ENCODE measurements at places on chromosomes 3 and 15.

DNA sequence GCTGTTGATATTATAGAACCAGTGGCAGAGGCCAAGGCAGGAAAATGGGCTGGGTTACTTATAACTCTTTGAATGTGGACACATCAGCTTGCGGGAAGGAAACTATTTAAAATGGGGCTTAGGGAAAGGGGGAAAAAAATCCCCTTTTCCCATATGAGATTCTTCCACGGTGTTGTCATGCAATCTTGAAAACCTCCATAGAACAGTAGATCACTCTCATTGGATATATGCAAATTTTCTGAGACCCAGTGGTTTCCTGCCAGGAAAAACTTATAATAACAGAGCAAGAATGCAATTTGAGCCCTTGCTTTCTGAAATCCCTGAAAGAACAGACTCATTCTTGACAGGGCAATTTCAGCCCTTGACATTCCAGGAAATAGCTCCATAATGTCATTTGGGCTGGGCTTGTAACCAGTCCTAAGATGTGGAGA lies 31.1 kb downstream of the TMEM212 start:
- DNase-seq: no peak

- DNase-seq: no peak
Observed at GRCh38 chr15:61421938-61422337, 192.8 kb upstream of the RORA start.

- no peak for DNase-seq
Observed at GRCh38 chr3:59440285-59441028, 390.6 kb upstream of the CFAP20DC start.

DNA sequence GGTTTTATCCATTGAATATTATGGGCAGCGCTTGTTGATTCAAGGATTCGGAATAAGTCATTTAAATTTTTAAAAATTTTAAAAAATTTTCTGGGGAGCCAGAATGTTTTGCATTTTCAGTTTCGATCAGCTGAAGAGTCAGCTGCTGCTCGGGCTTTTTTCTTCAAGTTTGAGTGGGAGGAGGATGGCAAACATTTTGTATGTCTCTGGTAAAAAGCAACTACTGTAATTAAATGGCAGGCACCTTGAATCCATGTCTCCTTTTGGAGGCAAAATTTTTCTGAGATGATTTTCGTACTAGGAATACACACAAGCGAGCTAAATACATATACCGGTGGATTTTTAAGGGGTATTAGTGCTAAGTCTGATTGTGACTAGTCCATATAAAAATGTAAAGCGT lies 612 bp downstream of the C3orf38 start:
- no peak for DNase-seq

DNA sequence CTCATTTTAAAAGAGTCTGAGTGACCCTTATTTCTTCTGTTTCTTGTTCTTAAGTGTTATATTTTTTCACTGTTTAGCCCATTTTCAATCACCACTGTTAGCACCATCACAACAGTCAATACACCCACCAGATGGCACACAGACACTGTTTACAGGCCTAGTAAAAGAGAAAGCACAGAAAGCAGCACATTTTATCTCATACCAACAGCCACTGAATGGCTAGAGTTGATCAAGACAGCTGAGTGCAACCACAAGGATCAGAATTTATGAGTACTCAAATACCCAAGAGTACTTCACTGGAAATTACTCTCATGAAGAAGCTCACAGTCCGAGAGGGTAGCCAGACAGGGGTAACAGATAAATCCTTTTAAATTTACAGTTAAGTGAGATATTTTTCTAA lies 127.0 kb downstream of the TFDP2 start:
- DNase-seq: peak; percentile 44

- DNase-seq: no peak
Observed at GRCh38 chr3:50126287-50127211, 28.6 kb upstream of the SEMA3F start.

GRCh38 chr3:31288641-31289100 lies 244.1 kb upstream of the STT3B start:
- no peak for DNase-seq

- no peak for DNase-seq
Observed at GRCh38 chr15:39488961-39489360, 91.9 kb upstream of the THBS1 start.

DNA sequence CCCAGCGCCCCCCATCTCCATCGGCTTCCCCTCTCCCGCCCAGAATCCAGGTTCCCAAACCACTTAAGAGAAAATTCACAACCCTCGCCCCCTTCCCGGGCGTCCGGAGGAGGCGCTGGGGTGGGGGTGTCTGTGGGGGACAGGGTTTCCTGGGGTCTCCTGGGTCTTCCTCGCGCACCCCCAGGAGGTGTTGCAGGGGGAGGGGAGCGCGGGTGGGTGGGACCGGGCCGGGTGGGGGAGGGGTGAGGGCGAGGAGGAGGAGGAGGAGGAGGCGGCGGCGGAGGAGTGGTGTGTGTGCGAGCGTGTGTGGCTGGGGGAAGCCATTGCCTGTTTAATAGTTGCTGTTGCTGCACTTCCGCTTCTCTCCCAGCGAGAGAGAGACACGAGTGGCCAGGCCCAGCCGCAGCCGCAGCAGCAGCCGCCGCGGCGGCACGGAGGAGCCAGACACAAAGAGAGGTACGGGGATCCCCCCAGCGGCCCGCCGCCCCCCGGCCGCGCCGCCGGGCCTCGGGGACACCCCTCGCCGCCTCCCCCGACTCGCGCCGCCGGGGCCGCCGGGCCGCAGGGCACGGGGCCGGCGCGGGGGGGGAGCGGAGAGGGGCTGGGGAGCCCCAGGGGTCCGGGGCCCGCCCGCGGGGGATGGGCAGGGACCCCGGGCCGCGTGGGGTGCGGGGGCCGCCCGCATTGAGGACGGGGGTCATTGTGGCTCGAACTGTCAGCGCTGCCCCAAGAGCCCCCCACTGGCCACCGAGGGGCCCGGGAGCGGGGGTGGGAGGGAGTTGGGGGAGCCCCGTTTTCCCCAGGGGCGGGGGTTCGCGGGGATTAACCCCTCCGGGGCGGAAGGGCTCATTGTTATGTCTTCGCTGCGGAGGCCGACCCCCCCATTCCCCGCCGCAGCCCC lies at the start of gene UBE2E1:
TSS of gene UBE2E1 (plus strand) at position 323 of the 901 bp plus-strand sequence. CDS start 1,315 bp downstream, outside the sequence.
- peak; percentile 29 for DNase-seq

DNA sequence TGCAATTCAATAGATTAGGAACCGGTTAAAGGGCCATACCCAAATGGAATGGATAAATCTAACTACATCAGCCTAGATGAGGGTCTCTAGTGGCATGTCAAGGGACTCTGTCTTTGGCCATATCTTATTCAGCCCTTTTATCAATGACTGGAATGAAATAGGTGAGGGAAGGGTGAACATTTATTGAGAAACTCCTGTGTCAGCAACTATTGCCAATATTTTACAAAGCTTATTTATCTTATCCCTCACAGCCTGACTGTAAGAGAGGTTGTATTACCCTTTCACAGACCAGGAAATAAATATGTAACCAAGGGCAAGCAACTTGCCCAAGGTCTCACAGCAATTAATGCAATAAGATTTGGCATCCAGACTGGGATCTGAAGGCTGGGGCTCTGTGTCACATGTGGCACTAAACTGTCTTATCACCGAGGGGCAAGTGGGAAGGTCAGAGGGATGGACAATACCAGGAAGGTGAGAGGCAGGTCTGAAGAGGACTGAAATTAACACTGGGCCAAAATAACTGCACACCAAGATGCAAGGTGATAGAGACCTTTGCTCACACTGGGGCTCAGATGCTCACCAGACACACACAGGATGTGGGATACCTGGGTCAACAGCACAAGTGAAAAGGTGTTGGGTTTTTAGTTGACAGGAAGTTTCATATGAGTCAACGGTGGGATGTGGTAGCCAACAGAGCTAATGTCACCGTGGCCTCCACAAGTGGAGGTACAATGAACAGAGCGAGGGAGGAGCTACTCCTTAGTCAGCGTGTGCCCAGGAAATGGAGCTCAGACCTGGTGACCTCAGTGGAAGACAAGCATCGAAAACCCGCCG lies 261.3 kb downstream of the RPLP1 start:
- DNase-seq: no peak

DNA sequence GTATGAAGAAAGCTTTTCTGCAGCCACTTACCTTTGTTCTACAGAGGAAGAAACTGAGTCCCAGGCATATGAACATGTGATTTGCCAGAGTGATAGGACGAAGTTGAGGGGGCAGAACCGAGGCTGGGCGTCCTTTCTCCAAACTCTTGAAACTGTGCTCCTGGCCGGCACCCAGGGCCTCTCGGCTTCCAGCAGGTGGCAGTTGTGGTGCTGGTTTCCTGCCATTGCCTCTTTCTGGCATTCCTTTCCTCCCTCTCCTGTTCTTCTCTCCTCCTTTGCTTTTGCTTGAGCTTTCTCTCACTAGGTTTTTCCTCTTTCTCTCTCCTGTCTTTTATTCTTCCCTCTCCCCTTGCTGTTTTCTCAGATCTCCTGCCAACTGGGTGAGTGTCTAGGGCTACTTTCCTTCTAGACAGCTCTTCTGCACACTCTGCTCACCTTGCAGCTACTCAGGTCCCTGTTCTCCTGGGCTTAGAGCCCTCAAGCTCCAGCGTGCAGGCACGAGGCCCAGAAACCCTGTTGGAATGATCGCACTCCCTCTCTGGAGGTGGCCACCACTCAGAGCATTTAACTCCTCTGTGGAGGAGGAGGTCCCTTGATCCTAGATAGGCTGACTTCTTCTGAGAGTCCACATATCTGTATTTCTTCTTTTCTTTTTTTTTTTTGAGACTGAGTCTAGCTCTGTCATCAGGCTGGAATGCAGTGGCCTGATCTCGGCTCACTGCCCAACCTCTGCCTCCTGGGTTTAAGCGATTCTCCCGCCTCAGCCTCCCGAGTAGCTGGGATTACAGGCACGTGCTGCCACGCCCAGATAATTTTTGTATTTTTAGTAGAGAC lies 26.2 kb downstream of the TRAK1 start:
- peak; percentile 78 for DNase-seq

GRCh38 chr15:58549785-58550074 lies 117.9 kb downstream of the LIPC start:
- DNase-seq: no peak

- DNase-seq: no peak
Observed at GRCh38 chr3:108823227-108823626, 641 bp downstream of the TRAT1 start.

DNA sequence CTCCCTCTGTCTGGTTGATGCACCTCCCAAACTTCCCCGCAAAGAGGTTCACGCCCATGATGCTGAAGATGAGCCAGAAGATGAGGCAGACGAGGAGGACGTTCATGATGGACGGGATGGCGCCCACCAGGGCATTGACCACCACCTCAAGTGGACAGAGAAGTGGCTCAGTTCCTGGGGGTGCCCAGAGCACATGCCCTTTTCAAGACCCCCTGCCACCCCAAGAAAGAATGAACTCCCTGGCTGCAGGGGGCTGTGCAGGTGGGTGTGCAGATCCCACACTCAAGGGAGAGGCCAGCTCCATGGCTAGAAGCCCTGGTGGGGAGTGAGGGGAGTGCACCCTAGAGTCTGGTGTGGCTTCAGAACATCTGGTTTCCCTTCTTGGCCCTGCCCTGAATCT lies 64.1 kb downstream of the EXOG start:
- no peak for DNase-seq

GRCh38 chr3:104388619-104389018 lies 978.1 kb upstream of the ALCAM start:
- DNase-seq: no peak

GRCh38 chr3:69273896-69274295 lies 112.0 kb downstream of the FRMD4B start:
- DNase-seq: no peak

GRCh38 chr15:39434163-39434562 lies 146.7 kb upstream of the THBS1 start:
- DNase-seq: no peak

GRCh38 chr3:182327196-182327681 lies 466.1 kb upstream of the ATP11B start:
- no peak for DNase-seq

DNA sequence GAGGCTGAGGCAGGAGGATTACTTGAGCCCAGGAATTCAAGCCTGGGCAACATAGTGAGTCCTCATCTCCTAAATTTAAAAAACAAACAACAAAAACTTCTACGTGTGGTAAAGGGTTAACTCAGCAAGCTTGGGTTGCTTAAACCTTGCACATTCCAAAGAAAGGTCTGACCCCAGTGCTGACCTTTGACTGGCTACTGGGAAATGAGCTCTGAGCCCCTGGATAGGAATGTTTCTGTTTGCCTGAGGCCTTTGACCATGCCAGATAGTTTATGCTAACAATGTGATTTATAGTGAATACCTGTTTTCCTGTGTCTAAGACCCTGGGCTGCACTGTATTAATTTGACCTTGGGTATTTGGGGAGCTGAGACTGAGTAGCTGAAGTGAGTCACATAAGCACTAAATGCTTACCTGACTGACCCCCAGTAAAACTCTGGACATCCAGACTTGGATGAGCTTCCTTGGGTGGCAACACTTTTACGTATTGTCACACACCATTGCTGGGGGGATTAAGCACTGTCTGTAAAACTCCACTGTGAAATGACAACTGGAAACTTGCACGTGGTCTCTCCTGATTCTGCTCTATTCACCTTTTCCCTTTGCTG lies 20.7 kb downstream of the TCAIM start:
- DNase-seq: no peak

DNA sequence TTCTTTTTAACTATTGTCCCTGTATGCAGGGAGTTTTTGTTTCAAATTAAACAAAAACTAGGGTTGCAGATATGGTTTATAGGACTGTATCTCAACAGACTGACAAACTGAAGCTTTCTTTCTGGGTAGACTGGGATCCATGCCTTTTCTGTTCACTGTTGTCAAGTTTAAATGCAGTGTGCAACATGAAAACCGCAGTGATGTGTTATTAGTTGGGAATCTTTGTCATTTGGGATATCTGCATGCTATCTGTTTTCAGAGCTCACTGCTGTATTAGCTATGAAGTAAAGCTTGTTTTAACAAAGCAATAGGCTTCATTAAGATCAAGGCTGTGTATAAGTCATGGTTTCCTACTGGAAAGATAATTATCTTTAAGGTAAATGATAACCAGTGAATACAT lies 21.4 kb upstream of the MCF2L2 start:
- no peak for DNase-seq

- no peak for DNase-seq
Observed at GRCh38 chr3:115918900-115919299, 295.6 kb downstream of the GAP43 start.

DNA sequence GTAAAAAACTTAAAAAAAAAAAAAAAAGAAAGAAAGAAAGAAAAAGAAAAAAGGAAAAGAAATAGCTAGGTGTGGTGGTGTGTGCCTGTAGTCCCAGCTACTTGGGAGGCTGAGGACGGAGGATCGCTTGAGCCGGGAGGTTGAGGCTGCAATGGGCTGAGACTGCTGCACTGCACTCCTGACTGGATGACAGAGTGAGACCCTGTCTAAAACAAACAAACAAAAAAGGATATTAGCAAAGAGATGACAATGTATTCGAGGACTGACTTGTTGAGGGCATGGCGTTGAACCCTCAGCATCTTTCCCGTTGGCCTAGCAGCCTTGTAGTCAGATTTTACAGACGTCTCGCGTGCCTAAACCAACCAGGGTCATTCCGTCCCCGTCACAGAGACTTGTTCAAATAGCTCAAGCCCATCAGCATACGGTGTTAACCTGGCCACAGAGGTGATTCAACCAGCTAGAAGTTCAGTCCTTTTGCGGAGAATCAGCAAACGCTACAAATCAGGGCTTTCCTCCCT lies 528 bp upstream of the NIT2 start:
- no peak for DNase-seq

GRCh38 chr3:159787178-159787574 lies 201.5 kb upstream of the IL12A start:
- peak; percentile 54 for DNase-seq

- no peak for DNase-seq
Observed at GRCh38 chr3:72768481-72768880, 79.8 kb downstream of the SHQ1 start.

- no peak for DNase-seq
Observed at GRCh38 chr3:43854916-43855315, 164.2 kb downstream of the ABHD5 start.
